ENCODE measurements at places on chromosomes 6 and 20.

DNA sequence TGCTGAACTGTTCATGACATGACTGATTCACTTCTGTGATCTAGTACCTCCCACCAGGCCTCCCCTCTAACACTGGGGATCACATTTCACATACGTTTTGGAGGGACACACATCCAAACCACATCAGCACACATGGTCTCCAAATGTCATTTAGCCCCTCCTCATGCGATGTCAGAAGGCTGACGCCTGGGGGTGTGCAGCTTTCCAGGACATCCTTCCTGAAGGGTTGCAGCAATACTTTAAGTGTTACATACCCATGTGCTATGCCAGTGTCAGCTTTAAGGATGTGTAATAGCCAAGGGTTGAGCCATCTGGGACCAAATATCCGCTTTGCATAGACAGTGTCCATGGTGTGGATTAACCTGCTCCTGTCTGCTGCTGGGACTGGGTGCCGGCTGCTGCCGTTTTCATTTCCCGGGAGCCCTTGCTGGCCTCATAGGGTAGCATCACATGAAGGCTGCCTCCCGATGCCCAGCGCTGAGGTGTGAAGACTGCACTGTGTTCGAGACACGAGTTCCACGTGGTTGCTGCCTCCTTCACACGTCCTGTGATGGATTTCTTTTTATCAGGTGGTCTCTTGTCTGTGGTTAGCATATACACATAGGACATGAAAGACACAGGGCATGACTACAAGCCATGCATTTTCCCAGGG is 219.0 kb downstream of the THBS2 start:
- DNase-seq, result no peak

- DNase-seq, result no peak
Observed at GRCh38 chr20:4950437-4950836, 50.9 kb downstream of the SLC23A2 start.

- no peak for DNase-seq
Observed at GRCh38 chr6:43814865-43815264, 44.9 kb downstream of the VEGFA start.

GRCh38 chr6:116266803-116267202 is 12.9 kb downstream of the TSPYL1 start:
- no peak for DNase-seq

DNA sequence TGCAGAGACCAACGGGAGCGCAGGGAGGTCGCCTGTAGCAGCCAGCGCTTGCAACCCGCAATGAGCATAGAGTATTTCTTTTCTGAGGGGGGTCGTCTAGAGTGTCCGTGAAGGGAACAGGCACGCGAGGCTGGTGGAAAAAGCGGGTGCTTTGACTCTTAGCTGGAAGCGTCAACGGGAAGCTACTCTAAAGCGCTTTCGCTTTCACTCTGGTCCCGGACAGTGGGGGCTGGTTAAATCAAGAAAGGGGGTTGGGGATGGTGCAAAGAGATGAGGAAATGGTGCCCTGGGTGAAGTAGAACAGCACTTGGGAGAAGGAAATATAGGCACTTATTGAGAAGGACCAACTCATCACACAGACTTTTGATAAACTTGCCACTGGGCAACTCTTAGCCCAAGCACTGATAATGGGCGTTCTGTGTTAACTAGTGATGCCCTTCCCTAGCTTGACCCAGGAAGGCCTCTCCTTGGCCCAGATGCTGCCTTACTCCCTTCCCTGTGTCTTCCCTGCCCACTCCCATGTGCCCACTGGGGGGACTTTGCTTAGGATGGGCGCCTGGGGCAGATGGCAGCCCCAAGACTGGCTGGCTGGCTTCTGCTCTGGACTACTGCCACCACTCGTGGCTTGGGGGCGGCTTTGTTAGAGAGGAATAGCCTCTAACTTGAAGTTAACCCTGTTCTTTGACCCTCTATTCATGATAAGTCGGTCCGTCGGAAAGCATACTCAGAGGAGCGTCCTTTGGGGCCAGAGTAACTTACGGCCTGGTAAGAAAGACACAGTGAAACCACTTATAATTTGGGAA is 585 bp downstream of the PSMB9 start:
- DNase-seq, result peak; percentile 59

DNA sequence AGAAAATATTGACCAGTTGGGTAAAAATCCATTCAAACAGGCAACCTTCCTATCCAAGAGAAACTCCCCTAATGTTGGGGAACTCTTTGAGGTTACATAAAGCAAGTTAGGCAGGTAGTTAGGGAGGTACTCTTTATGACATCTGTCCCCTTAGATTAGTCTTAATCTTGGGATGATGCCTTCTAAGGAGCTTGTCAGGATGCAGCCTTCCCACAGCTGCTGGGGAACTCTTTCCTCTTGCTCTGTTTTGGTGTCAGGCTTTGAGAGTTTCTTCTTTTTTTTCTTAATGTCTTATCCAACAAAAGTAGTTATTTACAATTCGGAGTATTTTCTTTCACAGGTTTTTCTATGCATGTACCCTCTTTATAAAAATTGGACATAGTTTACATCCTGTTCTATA is 194.8 kb downstream of the CDKAL1 start:
- no peak for DNase-seq

DNA sequence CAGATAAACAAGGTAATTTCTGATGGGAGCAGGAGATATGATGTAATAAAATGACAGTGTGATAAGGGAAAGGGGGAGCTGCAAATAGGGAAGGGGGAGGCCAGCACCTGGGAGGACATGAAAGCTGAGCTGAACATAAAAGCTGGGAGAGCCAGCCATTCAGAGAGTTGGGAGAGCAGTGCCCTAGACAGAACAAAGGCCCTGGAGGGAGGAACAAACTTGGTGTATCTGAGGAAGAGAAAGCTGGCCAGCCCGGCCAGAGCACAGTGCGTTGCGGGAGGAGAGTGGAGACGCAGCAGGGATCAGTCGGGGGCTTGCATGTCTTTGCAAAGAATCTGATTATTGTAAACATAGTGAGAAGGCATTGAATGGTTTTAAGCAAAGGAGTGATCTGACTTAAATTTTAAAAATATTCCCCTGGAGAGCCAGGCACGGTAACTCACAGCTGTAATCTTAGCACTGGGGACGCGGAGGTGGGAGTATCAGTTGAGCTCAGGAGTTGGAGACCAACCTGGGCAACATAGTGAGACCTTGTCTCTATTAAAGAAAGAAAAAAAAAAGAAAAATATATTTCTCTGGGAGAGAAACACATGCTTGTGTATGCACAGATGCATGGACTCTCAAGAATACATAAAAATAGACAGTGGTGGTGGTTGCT is 318.2 kb downstream of the ZFAND3 start:
- no peak for DNase-seq

DNA sequence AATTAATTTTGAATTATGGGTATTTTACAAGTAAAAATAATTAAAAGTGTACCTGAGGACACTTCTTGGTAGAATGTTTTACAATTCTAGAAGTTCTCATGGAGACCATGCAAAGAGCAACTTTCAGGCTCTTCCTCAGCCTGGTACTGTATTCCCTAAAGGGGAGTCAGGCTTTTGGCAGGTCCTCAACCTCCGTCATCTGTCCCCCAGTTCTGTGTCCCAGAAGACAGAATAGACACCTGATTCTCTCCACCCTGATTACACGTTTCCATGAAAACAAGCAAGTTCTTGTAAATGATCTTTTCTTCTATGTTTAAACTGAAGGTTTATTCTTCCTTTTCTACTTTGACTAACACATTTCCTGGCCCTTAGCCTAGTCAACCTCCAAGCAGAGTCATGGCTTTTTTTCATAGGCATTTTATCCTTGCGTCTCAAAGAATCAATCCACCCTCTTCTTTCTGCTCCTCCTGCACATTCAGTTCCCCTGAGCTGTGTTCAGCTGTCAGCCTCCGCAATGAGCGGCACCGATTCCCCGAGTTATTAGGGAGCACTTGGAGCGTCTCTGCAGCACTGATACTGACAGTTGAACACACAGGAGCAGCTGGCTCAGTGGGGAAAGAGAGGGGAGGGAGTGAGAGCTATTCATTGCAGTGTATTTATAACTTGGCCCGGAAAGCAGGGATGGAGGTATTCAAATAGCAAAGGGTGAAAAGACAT is 1082.4 kb upstream of the MAP3K7 start:
- no peak for DNase-seq

DNA sequence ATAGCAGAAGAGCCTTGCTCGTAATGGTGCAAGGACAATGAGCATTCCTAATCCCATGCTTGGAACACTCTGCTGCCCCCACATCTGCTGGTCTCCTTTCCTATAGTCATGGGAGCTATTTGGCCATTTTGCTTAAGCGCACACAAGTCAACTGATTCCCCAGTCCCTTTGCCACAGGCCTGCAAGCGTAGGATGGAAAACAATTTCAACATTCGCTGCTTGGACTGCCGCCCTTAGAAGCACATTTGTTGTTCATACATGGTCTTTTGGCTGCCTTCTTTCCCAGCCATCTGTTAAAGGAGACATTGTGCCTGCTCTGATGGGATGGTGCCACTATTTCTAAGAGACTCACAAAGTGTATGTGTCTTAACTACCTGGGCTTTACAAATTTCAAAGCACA is 96.9 kb downstream of the RFX6 start:
- DNase-seq, result no peak

DNA sequence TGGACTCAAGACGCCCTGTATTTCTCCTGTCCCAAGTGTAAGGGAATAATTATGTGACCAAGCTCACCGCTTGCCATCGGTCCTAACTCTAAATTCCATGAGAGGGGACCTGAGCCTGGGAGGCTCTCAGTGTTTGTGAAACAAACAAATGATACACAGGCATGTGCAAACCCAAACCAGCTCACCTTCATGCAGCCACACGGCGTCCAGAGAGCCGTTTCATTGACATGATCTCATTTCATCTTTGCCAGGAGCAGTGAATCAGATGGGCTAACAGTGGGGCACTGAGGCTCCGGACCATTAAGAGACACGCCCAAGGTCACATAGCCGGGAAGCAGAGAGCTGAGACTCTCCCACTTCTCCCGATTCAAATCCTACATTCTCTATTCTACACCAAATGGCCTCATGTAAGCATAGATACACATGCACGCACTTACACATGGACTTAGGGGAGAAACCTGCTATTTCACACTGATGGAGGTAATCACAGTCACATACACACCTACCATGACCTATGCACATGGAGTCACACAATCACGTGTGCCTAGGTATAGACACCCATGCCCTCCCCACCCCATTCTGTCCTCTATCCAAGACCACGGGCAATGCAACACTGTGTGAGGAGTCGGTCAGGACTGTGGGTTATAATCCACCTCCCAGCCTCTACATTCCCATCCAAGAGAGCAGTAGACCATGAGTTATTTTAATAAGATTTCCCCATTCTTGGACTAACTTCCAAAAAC is 1.1 kb downstream of the BNIP5 start:
- no peak for DNase-seq

DNA sequence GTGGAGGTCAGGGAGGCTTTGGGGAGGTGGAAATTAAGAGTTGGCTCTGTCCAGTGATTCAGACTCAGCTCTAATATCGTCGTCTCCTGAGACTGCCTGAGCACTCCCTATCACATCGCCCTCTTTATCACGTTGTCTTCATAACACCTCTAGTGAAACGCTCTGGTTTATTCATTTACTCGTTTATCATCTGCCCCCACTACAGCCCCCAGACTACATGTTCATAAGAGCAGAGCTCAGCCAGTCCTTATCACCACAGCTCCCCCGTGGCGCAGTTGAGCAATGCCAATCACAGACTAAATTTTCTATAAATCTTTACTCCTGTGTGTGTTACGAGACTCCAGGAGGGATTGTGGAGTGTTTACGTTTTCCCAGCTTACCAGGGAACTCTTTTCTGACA is 316.2 kb downstream of the ADGRB3 start:
- no peak for DNase-seq

- no peak for DNase-seq
Observed at GRCh38 chr20:44336086-44336485, 757 bp upstream of the R3HDML start.

- DNase-seq, result peak; percentile 50
Observed at GRCh38 chr6:27332692-27333641, 20.9 kb upstream of the POM121L2 start.

DNA sequence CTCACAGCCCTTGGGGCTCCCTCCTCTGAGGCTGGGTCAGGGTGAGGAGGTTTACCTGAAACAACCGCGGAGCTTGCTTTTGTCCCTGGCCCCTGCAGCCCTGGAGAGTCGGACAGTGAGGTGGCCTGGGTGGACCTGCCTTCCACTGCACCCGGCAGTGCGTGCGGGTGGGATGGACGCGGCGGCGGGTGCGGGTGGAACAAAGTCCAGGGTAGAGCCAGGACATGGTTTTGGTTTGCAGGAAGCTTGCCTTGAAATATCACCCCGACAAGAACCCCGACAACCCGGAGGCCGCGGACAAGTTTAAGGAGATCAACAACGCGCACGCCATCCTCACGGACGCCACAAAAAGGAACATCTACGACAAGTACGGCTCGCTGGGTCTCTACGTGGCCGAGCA is 27.1 kb downstream of the UCKL1 start:
- no peak for DNase-seq

DNA sequence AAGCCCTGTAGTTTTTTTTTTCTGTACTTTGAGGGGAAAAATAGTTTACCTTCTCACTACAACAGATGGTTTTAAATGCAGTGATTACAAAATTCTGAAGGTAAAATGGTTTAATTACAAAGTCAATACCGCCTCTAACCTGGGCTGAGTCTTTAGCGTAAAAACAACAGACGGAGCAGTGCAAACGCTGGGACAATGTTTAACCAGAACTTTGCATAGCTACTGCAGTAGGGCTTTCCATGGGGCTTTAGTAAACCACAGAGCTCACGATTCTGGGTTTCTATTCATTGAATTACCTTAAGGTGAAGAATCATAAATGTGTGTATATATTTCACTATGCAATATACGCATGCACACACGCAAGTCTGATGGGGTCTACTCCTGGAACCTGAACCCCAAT is 77.9 kb downstream of the RFX6 start:
- no peak for DNase-seq

GRCh38 chr6:160513836-160514235 is 150.2 kb downstream of the LPA start:
- DNase-seq, result no peak

- peak; percentile 11 for DNase-seq
Observed at GRCh38 chr6:107670792-107671199, 153.3 kb downstream of the SCML4 start.

DNA sequence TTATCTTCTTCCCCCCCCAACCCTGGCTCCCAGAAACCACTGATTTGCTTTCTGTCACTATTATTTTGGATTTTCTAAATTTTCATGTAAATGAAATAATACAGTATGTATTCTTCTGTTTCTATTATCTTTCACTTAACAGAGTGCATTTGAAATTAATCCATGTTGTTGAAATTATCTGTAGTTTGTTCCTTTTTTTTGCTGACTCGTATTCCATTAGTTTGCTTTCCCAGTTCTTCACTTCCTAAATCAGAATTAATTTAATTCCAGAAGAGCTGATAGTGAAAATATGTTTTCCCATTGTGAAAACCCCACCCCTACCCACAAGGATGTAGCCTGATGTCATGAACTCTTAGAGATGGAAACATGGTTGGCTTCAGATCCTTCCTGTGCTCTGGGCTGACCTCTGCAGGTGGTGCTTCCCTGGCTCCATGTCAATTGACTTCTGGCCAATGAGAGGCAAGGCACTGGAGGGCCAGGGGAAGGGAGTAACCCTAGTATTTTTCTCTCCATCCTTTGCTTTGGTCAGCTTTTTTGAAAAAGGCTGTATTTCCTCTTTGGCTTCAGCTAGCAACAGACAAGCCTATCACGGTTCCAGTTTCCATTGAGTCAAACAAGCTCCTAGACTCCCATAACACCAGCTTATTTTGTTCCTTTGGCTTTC is 244.4 kb upstream of the HSF2 start:
- no peak for DNase-seq

Data from activated CD4-positive, alpha-beta T cell treated with anti-CD3 and anti-CD28 coated beads, Interleukin-2, amount 50 U/mL, for 48 hours (primary cell).